ENCODE measurements at places on chromosomes 1 and 21.

GRCh38 chr1:172970186-172970585 lies 80.6 kb downstream of the TNFSF18 start:
- no peak for DNase-seq

- DNase-seq, result no peak
Observed at GRCh38 chr1:193634470-193634869, 448.1 kb upstream of the B3GALT2 start.

GRCh38 chr1:5376538-5377247 lies 615.5 kb downstream of the NPHP4 start:
- no peak for DNase-seq

DNA sequence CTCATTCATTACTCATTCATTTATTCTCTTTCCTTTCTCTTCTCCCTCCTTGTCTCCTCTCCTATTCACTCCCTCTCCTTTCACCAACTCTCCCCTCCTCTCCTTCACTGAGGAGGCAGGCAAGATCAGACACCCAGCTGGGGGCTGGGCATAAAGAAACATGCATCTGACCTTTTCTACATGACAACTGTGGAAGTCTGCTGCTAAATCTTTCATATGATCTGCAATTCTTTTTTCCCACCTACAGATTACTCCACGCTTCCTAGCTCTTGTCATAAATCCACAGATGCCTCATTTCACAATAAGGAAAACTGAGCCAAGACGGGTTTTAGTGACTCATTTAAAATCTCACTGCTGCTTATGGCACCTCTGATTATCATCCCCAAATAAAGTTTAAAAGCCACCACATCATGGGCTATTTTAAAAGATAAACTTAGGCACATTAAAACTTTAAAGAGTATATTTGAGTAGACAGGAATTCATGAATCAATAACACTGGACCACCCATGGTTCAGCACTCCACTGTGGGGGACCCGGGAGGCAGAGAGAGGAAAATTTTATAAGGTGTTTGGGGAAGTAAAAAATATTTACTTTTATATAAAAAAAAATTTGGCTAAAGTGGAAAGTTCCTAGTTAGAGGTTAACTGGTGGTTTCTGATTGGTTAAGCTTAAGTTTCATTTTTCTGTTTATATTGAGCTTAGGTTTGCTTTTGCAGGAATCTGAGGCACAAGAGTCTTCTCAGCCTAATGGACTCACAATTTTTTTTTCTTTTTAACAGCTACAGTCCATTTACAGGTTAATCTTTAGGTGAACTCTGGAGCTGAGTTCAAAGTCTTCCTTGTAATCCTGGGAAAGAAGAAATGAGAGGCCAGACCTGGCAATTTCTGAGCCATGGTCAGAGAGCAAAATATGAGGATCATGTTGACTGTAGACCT lies 55.8 kb upstream of the DNAH14 start:
- no peak for DNase-seq

DNA sequence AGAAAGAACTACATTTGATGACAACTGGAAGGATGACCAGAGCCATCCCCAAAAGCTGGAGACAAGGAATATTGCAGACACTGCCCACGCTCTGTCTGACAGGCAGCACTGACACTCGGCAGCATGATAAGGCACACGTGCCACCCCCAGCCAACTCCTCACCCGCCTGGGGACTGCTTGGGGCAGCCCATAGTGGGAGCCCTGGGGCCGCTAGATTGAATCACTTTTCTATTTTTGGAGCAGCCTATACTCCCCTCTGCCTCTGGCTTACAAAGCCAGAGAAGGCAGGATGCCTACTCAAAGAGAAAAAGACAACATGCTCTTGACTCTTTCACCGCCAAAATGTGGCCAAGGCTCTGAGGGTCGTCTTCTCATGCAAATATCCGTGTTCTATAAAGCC lies 1.3 kb downstream of the SMG5 start:
- no peak for DNase-seq

DNA sequence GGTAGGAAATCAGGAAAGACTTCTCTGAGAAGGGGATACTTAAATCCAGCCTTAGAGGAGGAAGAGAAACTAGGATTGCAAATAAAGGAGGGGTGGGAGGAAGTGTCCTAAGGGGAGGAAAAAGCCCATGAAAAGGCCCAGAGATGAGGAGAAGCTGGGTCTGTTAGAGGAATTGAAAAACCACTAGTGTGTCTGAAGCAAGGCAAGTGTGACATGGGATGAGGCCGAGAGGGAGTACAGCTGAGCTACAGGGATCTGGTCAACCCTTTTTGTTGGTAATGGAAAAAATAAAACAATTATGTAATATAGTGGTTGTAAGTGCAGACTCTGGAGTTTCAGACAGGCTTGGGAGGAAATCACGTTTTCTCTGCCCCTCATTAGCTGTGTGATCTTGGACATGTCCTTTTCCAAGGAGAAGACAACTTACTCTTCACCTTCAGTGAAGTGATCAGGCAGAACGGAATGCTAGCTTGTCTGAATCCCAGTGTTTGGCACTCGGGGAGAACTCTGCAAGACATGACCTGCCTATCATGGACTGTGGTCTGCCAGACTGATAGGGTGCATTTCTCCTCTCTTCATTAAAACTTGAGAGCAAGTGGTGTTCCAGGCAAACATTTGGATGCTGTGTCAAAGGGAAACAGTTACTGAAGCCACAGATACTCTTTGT lies 7.4 kb upstream of the S100A10 start:
- DNase-seq, result no peak

DNA sequence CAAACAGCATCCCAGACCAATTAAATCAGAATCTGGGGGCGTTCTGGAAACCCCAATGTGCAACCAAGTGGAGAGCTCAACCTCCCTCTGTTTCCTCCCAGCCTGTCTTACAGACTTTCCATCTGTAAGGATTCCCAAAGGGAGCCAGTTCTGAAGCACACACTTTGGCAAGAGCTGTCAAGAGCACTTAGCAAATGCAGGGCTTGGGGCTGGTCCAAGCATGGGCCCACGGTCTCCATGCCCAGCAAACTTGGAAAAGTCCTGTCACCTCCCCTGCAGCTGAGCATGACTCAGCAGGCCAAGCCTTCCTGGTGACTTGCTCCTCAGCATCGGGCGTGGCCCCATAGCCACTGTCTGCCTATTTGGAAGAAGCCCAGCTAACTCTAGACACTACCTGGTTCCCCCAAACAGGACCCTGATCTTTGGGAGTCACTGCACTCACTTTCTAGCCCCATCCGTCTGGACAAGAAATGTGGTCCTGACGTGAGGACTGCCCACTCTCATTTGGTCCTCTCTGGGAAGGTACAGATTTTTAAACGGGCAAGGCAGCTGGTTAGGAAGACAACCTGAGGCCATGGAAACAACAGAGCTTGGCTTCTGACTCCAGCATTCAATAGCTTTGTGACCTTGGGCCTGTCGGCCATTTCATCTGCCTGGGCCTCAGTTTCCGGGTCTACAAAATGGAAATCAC lies 16.9 kb downstream of the SLC2A1 start:
- peak; percentile 44 for DNase-seq

- no peak for DNase-seq
Observed at GRCh38 chr1:8091691-8092090, 65.6 kb upstream of the ERRFI1 start.

DNA sequence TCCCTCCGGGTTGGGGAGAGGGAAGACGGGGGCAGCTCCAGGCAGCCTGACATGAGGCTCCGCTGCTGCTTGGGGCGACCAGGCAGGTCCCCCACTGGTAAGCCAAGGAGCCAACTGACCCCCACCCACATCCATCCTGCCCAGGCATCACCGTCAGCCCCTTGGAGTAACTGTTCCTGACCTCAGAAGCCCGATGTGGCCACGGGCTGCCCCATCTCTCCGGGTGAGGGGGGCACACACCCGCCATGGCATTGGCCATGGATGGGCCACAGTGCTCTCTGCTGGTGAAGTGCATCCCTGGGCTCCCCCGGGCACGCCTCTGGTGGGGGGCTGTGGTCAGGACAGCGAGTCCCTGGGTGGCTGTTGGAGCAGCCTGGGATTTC lies 100.0 kb downstream of the CRYAA start:
- DNase-seq, result no peak

- no peak for DNase-seq
Observed at GRCh38 chr1:80072563-80072962, 1066.0 kb upstream of the ADGRL4 start.

- no peak for DNase-seq
Observed at GRCh38 chr1:43554444-43554992, 23.8 kb downstream of the PTPRF start.

DNA sequence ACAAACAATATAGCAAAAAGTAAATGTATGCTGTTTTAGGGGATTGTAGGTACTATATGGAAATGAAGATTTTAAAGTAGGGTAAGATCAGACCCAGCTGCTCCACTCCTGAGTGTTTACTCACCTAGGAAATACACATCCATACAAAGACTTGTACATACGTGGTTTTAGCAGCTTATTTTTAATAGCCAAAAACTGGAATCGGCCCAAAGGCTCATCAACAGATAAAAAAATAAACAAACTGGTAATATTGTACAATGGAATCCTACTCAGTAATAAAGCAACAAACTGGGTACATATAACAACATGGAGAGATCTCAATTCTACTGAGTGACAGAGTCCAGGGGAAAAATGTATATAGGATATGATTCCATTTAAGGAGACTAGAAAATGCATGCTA lies 179.2 kb upstream of the TMEM51 start:
- DNase-seq, result no peak

- no peak for DNase-seq
Observed at GRCh38 chr1:244675167-244675566, 22.2 kb downstream of the DESI2 start.

DNA sequence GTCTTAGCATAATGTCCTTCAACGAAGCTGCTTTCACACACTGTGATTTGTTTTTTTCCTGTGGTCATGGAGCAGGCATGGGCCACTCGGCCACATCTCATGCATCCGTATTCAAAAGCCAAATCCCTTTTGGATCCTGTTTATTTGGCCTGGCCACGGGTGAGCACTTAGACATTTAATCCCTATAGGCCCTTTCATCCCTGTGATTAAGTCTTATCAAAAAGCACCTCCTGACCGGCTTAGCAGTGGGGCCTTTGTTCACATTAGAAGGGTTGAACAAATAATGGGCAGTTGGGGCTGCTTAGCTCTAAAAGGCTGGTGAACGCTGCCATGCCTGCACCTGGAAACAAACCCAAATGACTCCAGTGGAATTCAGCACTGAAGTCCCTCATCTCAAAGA lies 2.0 kb downstream of the KCNE2 start:
- no peak for DNase-seq

DNA sequence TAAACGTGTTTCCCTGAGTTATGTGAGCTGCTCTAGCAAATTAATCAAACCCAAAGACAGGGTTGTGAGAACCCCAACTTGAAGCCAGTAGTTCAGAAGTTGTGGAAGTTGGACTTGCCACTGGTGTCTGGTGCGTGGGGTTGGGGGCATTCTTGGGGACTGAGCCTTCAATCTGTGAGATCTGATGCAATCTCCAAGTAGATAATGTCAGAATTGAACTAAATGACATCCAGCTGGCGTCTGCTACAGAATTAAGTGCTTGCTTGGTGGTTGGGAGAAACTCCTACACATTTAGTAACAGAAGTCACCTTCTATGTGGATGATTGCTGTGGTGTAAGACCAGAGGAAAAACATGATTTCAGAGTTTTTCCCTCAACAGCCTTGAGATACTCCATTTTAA lies 207.4 kb downstream of the FGGY start:
- DNase-seq, result no peak

- no peak for DNase-seq
Observed at GRCh38 chr1:193712392-193712791, 526.0 kb upstream of the B3GALT2 start.

DNA sequence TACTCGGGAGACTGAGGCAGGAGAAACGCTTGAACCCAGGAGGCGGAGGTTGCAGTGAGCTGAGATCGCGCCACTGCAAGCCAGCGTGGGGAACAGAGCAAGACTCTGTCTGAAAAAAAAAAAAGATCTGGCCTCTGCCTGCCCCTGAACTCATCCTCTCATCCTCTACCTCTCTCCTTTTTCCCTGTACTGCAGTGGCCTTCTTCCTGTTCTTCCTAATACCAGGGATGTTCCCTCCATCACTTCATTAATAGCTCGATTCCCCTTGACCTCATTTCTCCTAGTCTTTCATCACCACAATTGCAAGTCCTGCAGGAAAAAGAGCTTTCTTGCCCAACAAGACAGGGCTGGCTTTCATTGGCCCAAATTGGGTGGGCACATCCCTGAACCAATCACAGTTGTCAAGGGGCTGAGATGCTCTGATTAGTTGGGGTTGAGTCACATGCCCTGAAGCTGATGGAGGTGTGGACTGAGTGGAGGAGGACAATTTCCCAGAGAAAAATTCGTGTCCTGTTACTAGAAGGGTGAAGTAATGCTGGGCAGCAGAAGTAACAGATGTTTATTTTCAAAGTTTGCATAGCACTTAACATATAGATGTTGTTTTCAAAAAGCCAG lies 86.8 kb upstream of the PUM1 start:
- no peak for DNase-seq

DNA sequence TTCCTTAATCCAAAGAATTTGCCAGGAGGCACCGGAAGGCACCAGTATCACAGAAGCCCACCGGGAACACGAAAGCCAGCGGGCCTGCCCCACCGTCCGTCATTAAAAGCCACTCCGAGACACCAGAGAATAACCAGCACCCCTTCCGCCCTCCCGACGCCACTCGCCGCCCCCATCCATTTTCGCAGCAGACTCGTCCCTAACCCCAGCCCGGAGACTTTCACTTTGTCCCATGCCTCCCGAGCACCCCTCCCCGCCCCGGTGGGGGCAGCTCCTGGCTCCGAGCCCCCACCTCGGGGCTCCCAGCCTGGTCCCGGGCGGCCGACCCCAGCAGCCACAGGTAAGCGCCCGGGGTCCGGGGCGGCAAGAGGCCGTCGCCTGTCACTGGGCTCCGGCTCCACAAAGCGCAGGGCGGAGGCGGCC lies 105.4 kb downstream of the SLC45A1 start:
- DNase-seq, result no peak

DNA sequence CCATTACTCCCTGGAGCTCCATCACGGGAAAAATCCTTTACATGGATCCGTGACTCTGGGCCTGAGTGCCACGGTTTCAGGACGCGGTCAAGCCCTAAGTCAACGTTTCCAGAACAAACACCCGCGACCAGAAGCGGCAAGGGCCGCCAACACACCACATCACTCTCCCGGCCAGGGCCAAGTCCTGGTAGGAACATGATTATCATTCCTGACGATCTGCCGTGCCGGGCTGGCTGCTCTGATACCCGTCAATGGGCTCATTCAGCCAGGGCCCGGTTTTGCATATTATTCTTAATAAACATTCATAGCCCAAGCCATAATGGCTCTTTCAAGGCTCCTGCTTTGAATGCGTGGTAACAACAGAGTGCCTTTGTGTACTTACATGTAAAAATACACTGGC lies 44.6 kb upstream of the SIM2 start:
- DNase-seq, result no peak
